DMS153 (cell line): ENCODE measurements at places on chromosomes 1 and 21.

GRCh38 chr1:95582191-95582590 lies 348.2 kb downstream of the RWDD3 start:
- DNase-seq = peak; percentile 61

- no peak for DNase-seq
Observed at GRCh38 chr1:88698764-88699163, 14.7 kb downstream of the PKN2 start.

DNA sequence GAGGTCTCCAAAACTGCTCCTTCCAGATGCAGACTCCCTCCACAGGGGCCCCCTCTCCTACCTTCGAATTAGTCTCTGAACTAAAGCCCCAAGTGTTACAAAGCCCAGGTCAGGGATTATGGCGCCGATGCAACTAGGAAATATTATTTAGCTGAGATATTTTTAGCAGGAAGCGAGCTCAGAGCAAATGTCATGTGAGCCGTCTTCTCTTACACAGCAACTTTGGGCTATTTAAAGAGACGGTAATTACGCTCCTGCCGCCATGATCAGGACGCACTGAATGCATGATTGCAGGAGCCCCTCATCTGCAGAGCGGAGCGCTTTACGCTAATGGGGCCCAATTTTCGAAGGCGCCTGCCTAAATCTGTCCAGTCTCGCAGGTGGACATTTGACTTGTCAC lies 55.3 kb upstream of the TARDBP start:
- DNase-seq = no peak

GRCh38 chr1:8663915-8664329 lies 153.5 kb downstream of the RERE start:
- peak; percentile 28 for DNase-seq

- no peak for DNase-seq
Observed at GRCh38 chr21:20373031-20373430, 625.2 kb upstream of the NCAM2 start.

DNA sequence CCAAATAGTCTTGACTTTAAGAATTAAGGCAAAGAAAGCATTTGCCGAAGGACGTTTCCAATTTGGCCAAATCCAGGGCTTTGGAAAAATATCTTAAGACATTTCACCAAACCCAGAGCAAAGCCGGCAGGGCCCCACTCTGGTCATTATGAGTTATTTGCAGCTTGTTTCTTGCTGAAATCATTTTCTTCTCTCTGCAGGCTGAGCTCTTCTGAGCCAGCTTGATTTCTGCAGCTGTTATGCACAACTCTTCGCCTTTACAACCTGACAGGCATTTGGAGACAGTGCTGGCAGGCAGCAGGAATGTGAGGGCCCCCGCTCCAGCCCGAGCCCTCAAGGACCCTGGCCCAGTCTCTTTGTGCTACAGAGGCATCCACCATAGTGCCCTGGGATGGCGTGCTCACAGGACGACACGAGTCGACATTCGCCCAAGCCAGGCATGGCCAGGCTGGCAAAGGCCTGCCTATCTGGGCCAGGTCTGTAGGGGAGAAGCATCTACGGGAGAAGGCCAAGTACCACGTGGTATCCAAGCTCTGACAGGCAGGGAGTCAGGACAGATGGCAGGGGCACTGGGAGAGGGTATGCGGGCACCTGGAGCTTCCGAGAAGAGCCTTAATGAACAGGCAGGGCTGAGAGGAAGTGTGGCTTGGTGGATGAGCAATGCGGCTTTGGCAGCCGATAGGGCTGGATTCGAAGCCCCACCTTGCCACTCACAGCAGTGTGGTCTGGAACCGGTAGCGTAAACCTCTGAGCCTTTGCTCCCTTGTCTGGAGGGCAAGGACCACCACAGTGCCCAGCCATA lies 32.3 kb downstream of the SYF2 start:
- DNase-seq = no peak

DNA sequence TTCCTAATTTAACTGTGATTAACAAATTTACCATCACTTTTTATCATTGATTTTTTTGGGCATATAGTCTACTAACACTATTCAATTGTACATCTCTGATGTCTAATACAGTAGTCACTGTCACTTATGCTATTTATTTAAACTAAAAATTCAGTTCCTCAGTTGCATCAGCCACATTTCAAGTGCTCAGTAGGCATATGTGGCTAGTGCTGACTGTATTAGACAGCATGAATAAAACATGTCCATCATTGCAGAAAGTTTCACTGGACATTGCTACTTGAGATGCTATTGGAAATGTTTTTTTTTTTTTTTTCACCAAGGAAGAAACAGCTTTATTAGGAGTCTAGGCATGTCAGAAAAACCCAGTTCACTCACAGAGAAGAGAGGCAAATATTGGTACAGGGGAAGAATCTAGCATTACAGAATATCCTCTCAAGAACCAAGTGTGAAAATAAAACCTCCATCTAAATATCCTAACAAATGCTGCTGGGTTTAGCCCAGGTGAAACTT lies 108.1 kb upstream of the GNG4 start:
- DNase-seq = no peak

DNA sequence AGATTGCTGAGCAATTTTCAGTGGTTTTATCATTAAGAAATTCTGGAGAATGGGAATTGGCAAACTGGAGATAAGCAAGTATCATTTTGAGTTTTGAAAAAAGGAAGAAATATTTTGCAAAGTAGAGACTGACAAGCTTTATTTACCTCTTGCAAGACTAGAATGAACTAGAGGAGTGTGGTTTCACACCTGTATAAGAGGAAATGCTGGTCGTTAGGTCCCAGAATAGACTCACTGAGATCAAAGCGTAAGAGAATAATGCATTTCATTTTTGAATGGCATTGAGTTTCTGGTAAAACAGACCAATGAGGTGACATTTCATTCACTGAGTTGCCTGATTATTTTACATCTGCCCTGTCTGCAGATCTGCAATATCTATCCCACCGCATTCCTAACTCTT lies 308.1 kb downstream of the ADGRL2 start:
- no peak for DNase-seq

- DNase-seq = no peak
Observed at GRCh38 chr1:86472152-86472551, 3.4 kb downstream of the CLCA1 start.

DNA sequence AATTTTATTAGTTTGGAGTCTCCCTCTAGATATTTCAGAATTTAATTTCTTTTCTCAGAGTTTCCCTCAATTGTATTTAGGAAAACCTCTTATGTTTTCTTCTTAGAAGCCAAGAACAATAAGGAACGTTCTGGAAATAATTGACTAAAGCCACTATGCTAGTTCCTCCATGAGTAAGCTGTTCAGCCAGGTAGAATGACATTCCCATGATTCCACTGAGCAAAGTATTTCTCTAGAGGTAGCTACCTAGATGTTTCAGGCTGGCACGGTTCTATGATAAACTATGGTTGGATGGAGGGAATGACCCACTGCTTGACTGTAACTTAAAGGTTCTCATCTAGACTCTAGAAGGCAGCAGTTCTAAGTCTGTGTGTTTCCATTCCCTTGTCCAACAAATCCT lies 62.4 kb downstream of the CLDN17 start:
- no peak for DNase-seq

DNA sequence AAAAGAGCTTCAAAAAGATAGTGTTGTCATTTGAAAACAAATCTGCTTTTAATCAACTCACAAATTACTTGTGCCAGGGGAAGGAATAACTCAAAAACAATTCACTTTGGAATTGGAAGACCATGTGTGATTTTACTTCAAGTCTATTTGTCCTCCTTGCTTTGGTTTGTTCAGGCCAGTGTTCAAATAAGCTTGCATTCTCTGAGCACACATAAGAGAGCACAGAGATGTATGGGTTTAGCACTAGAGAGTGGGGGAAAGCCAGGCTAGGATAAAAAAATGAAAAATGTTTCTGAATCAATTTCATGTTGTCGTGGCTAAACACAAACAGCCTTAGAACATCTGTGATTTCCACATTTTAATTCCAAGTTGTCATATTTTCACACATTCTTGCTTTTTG lies 325.7 kb upstream of the LYPLAL1 start:
- DNase-seq = no peak

GRCh38 chr1:183277821-183278738 lies 92.0 kb downstream of the LAMC2 start:
- no peak for DNase-seq

DNA sequence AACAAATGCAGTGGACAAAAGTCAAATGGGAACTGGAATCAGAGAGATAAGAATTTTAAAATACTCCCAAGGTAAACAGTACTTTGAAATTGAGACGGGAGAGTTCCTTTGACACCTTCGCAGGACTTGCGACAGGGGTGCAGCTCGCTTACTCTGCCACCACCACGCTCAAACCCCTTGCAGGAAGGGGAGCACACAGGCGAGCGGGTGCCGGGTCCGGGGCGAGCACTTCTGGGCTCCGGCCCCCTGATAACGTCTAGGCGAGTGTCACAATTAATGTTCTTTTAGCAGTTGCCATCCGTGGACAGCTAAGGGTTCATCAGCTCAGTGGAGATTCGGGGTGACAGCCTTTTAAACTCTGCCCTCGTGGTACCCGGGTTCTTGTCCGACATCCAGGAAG lies 37.4 kb downstream of the CLDN17 start:
- DNase-seq = no peak

- DNase-seq = no peak
Observed at GRCh38 chr1:36510418-36510817, 27.7 kb upstream of the CSF3R start.

DNA sequence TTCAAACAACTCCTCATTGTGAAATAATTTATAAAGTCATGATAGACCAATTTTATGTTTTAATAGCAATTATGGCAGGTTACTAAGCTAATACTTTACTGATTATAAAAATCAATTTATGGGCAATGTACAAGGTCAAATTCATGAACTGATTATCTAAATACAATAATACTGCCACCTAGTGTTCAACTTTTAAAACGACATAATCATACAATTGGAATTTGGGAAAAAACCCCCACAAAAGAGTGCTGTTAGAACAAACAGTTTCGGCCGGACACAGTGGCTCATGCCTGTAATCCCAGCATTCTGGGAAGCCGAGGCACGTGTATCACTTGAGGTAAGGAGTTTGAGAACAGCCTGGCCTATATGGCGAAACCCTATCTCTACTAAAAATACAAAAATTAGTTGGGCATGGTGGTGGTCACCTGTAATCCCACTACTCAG lies 14.0 kb downstream of the GTF2B start:
- no peak for DNase-seq
